ENCODE measurements at places on chromosomes 7 and 10.

GRCh38 chr7:91045606-91046005, 218.6 kb upstream of the FZD1 start:
- no peak overlapping the region for H3K4me3 ChIP-seq
- no peak for DNase-seq
- no peaks in the 10 kb centered on the region for H3K36me3 ChIP-seq
- H3K27me3 ChIP-seq, result no peaks in the 10 kb centered on the region
- H3K27ac ChIP-seq, result no peak overlapping the region
- H3K4me1 ChIP-seq, result peaks cover 3% of the 10 kb centered on the region

DNA sequence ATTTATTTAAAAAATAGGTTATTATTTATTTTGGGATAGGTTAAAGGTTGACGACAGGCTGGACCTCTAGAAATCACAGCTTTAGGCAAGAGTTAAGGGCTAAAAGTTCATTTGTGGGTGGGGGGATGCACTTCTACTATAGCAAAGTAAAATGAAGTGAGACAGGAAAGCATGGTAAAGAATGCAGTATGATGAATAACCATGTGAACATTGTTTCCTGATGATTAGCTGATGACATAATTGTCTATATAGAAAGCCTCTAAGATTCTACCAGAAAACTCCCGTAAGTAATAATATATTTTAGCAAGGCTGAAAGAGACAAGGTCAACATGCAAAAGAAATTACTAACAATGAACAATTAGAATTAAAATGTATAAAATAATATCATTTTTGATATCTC, 25.7 kb upstream of the PRSS37 start:
- no peak for DNase-seq
- no peak overlapping the region for H3K4me3 ChIP-seq
- H3K27me3 ChIP-seq, result peaks cover 10% of the 10 kb centered on the region
- no peaks in the 10 kb centered on the region for H3K4me1 ChIP-seq
- H3K36me3 ChIP-seq, result peaks cover 2% of the 10 kb centered on the region

GRCh38 chr10:4069491-4069890, 284.5 kb upstream of the KLF6 start:
- no peak overlapping the region for H3K4me3 ChIP-seq
- no peaks in the 10 kb centered on the region for H3K36me3 ChIP-seq
- peaks cover under 1% of the 10 kb centered on the region for H3K4me1 ChIP-seq
- H3K27me3 ChIP-seq, result no peaks in the 10 kb centered on the region
- no peak overlapping the region for H3K27ac ChIP-seq

DNA sequence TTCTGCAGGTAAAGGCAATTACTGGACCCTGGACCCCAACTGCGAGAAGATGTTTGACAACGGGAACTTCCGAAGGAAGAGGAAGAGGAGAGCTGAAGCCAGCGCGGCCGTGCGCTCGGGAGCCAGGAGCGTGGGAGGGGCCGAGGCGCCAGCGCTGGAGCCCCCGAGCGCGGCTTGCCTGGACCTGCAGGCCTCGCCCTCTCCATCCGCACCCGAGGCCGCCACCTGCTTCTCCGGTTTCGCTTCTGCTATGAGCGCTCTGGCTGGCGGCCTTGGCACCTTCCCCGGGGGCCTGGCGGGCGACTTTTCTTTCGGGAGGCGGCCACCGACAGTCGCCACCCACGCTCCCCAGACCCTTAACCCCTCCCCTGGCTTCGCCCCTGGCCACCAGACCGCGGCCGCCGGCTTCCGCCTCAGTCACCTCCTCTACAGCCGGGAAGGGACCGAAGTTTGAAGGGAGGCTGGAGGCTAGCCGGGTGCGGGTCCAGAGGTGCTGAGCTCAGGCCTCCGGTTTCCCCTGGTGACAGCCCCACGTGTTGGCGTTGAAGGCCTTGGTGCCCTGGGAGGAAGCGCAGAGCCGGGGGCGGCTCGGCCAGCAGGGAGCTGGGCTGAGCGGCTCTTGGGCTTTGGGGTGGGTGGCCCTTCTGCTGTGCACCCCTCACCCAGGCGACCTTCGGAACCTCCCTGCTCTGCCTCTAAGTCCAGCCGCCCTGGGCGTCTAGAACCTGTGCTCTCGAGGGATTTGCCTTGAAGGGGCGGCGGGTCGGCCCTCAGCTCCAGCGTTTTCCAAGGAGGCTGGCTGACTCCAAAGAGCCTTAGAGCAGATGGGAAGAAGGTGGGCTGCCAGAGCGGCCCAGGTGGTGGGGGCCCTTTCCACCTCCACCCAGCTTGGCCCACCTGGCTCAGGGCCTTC, 1.8 kb downstream of the FOXI2 start:
- H3K4me3 ChIP-seq, result no peak overlapping the region
- no peaks in the 10 kb centered on the region for H3K4me1 ChIP-seq
- DNase-seq, result no peak
- H3K36me3 ChIP-seq, result no peaks in the 10 kb centered on the region
- H3K27ac ChIP-seq, result no peak overlapping the region
- H3K27me3 ChIP-seq, result peaks cover 19% of the 10 kb centered on the region

DNA sequence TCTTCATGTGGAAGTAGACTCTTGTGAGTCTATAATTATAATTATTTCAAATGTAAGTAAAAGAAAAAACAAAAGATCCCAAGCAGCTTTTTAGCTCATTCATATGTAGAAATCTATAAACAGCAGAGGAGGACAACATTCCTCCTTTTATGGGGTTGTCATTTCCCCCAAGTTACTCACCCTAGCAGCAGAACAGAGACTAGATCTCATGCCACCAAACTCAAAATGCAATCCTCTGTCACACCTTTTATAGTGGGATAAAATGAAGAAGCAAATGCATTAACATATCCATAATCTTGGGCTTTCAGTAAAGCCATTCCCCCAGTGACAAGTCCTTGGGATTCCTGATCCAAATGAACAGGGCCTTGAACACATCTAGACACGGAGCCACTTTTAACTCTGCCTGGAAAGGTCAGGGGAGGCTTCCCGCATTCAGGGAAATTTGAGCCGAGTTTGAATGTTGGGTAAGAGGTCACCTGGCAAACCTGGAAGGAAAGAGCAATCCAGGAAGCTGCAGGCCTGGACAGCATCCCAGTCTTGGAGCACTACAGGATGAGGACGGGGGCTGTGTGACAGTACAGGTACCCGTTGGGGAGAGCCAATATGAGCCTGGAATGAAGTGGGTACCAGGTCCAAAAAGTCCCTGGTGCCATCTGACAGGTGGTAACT, 76.4 kb downstream of the DOCK4 start:
- H3K27me3 ChIP-seq, result no peaks in the 10 kb centered on the region
- no peaks in the 10 kb centered on the region for H3K36me3 ChIP-seq
- no peaks in the 10 kb centered on the region for H3K4me1 ChIP-seq
- H3K4me3 ChIP-seq, result no peak overlapping the region
- no peak overlapping the region for H3K27ac ChIP-seq

- H3K27me3 ChIP-seq, result no peaks in the 10 kb centered on the region
- no peak overlapping the region for H3K27ac ChIP-seq
- no peak overlapping the region for H3K4me3 ChIP-seq
- H3K36me3 ChIP-seq, result no peaks in the 10 kb centered on the region
These were observed 255.3 kb downstream of the DNAJB9 start for GRCh38 chr7:108824840-108825580.

- no peaks in the 10 kb centered on the region for H3K4me1 ChIP-seq
- DNase-seq, result no peak
- H3K36me3 ChIP-seq, result no peaks in the 10 kb centered on the region
- peaks cover 2% of the 10 kb centered on the region for H3K27me3 ChIP-seq
These were observed 127.2 kb downstream of the PPP1R17 start for GRCh38 chr7:31814187-31814586.

- no peak overlapping the region for H3K4me3 ChIP-seq
- H3K36me3 ChIP-seq, result peaks cover 21% of the 10 kb centered on the region
- H3K27ac ChIP-seq, result no peak overlapping the region
- DNase-seq, result no peak
- no peaks in the 10 kb centered on the region for H3K27me3 ChIP-seq
These were observed 75.7 kb downstream of the NRCAM start for GRCh38 chr7:108380517-108380916.

- peaks cover 8% of the 10 kb centered on the region for H3K4me1 ChIP-seq
- no peaks in the 10 kb centered on the region for H3K27me3 ChIP-seq
- H3K27ac ChIP-seq, result no peak overlapping the region
- H3K4me3 ChIP-seq, result no peak overlapping the region
- H3K36me3 ChIP-seq, result no peaks in the 10 kb centered on the region
These were observed 18.5 kb upstream of the FAM133B start for GRCh38 chr7:92608380-92609322.

GRCh38 chr10:123778719-123779517, 112.7 kb downstream of the CPXM2 start:
- no peak overlapping the region for H3K27ac ChIP-seq
- no peaks in the 10 kb centered on the region for H3K36me3 ChIP-seq
- peaks cover 63% of the 10 kb centered on the region for H3K27me3 ChIP-seq

DNA sequence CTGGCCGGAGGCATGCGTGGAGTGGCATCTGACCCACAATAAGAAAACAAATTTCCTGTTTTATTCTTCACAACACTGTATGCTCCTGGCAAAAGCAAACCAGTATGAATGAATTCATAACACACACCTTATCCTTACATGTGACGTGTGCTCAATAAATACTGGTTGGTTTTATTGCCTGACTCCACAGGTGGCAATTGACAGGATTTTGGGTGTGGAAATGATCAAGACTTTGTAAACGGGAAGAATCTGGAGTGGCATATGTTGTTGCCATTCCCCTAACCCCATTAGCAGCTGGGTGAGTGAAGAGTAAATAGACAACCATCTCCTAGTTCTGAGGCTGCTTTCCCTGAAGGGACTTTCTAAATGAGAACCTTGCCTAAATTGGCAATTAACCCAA, 215.5 kb upstream of the AOAH start:
- no peaks in the 10 kb centered on the region for H3K27me3 ChIP-seq
- no peak overlapping the region for H3K27ac ChIP-seq
- no peak for DNase-seq
- H3K36me3 ChIP-seq, result peaks cover 79% of the 10 kb centered on the region
- peaks cover 33% of the 10 kb centered on the region for H3K4me1 ChIP-seq

- H3K36me3 ChIP-seq, result no peaks in the 10 kb centered on the region
- no peak overlapping the region for H3K4me3 ChIP-seq
- H3K27me3 ChIP-seq, result peaks cover 20% of the 10 kb centered on the region
- DNase-seq, result no peak
These were observed 3.1 kb downstream of the RASGEF1A start for GRCh38 chr10:43263551-43264343.

- no peaks in the 10 kb centered on the region for H3K27me3 ChIP-seq
- peaks cover 10% of the 10 kb centered on the region for H3K4me1 ChIP-seq
These were observed 19.7 kb upstream of the FKBP9 start for GRCh38 chr7:32937344-32938174.

GRCh38 chr10:3911713-3912442, 126.9 kb upstream of the KLF6 start:
- H3K27ac ChIP-seq, result peak overlapping the region; percentile 9
- H3K36me3 ChIP-seq, result no peaks in the 10 kb centered on the region
- no peak for DNase-seq
- H3K27me3 ChIP-seq, result no peaks in the 10 kb centered on the region
- H3K4me1 ChIP-seq, result no peaks in the 10 kb centered on the region
- no peak overlapping the region for H3K4me3 ChIP-seq

DNA sequence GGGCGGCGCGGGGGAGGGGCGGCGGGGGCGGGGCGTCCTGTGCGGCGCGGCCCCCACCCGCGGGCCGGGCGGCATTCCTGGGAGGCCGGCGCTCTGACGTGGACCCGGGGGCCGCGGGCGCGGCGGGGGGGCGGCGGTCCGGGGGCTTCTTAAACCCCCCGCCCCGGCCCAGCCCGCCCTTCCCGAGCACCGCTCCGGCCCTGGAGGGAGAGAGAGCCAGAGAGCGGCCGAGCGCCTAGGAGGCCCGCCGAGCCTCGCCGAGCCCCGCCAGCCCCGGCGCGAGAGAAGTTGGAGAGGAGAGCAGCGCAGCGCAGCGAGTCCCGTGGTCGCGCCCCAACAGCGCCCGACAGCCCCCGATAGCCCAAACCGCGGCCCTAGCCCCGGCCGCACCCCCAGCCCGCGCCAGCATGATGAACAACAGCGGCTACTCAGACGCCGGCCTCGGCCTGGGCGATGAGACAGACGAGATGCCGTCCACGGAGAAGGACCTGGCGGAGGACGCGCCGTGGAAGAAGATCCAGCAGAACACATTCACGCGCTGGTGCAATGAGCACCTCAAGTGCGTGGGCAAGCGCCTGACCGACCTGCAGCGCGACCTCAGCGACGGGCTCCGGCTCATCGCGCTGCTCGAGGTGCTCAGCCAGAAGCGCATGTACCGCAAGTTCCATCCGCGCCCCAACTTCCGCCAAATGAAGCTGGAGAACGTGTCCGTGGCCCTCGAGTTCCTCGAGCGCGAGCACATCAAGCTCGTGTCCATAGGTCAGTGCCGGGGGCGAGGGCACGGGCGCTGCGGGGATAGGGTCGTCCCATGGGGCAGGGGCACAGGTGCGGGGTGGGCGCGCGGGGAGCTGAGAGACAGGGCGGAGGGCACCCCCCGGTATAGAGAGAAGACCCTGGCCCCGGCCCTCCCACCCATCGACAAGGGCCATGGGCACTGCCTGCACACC, at the start of gene FLNC:
TSS of gene FLNC (plus strand) at position 176 of the 947 bp plus-strand sequence. CDS start at position 408, 232 bp downstream.
- H3K36me3 ChIP-seq, result no peaks in the 10 kb centered on the region
- DNase-seq, result peak; percentile 69
- peaks cover 31% of the 10 kb centered on the region for H3K27me3 ChIP-seq
- peaks cover 19% of the 10 kb centered on the region for H3K4me1 ChIP-seq

DNA sequence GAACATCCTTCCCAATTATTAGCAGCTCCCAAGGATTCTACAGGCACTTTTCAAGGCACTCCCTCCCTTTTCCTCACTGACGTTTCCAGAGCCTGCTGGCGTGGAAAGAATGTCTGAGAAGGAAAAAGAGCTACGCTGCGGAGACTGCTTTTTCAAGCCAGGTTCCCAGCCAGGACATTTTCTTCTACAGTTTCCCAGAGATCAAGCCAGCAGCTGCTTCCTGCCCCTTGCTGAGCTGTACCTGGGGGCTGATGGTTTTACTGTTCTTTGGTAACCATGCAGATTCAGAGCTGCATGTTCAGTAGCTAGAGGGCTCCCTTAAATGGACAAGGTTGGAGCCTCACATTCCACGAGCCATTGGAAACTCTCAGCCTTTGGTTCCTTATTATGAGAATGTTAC, 133.4 kb downstream of the EVX1 start:
- H3K36me3 ChIP-seq, result no peaks in the 10 kb centered on the region
- no peaks in the 10 kb centered on the region for H3K4me1 ChIP-seq
- peaks cover 22% of the 10 kb centered on the region for H3K27me3 ChIP-seq
- no peak for DNase-seq
- H3K27ac ChIP-seq, result no peak overlapping the region

GRCh38 chr7:149685455-149685854, 87.9 kb downstream of the ZNF467 start:
- no peak for DNase-seq
- peaks cover 7% of the 10 kb centered on the region for H3K36me3 ChIP-seq
- H3K4me1 ChIP-seq, result peaks cover 2% of the 10 kb centered on the region
- no peak overlapping the region for H3K4me3 ChIP-seq
